ENCODE measurements at places on chromosomes 13 and 19. TPM values are rescaled to one million over a fixed set of nuclear protein-coding genes. Genes with fewer than 3 reads are reported as not detected.

Gene FBN3
- not detected for total RNA-seq

Gene FPR2
- total RNA-seq = not detected

Gene ZNF93
- total RNA-seq = 9.3 TPM

Gene KLK12
- total RNA-seq = not detected

Gene FREM2
- under 0.01 TPM for total RNA-seq

Gene RGCC
- 17.0 TPM for total RNA-seq

Gene NOVA2
- not detected for total RNA-seq

Gene KASH5
- total RNA-seq = not detected

Gene SYNGR4
- total RNA-seq = not detected

Gene CD37
- total RNA-seq = not detected

Gene YJEFN3
- 1.2 TPM for total RNA-seq

Gene KLK1
- total RNA-seq = not detected

Gene CAB39L
- total RNA-seq = 7.0 TPM

Gene NUMBL
- total RNA-seq = 29.7 TPM

Gene SLC6A16
- under 0.01 TPM for total RNA-seq

Gene KIR3DL1
- not detected for total RNA-seq

Gene CDX2
- total RNA-seq = not detected

Gene CFAP97D2
- not detected for total RNA-seq

Gene ZNF443
- 3.7 TPM for total RNA-seq

Gene MISP3
- total RNA-seq = 0.25 TPM

Gene C1QTNF9
- not detected for total RNA-seq

Gene WDR87
- not detected for total RNA-seq

Gene TPTE2
- total RNA-seq = not detected

Gene APBA3
- 19.6 TPM for total RNA-seq

Gene LGI4
- total RNA-seq = under 0.01 TPM

Gene MISP
- 0.12 TPM for total RNA-seq

Gene IZUMO4
- 2.1 TPM for total RNA-seq

Gene TNNI3
- total RNA-seq = not detected

Gene MRPS31
- total RNA-seq = 26.7 TPM

Gene NCAN
- total RNA-seq = under 0.01 TPM

Gene HIF3A
- 8.7 TPM for total RNA-seq

Gene CRB3
- total RNA-seq = not detected

Gene SULT2B1
- total RNA-seq = not detected

Gene NANOS3
- total RNA-seq = not detected

Gene MAP4K1
- total RNA-seq = 0.55 TPM

Gene SYDE1
- 25.1 TPM for total RNA-seq

Gene SYCN
- not detected for total RNA-seq
